ENCODE measurements at places on chromosomes 2 and 18. TPM values are rescaled to one million over a fixed set of nuclear protein-coding genes. Genes with fewer than 3 reads are reported as not detected.
A peak's percentile ranks its signal among the peaks of the same experiment; 100 is the strongest.

DNA sequence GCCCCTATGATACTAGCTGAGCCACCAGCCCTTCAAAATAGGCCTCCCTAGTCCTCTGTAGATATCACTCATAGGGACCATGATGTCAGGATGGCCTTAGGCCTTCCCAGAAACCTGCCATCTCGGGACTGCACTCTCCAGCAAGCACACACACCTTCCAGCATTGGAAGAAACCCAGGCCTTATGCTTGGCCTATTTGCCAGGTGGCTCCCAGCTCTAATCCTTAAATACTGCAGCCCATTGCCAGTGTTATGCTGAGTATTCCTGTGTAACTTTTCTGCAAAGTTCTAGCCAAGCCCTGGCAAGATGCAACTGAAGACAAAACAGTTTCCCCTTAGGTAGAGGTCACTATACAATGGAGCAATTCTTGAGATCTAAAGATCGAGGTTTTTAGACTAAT lies 316.5 kb downstream of the SETBP1 start:
- DNase-seq: no peak

- DNase-seq: no peak
These were observed 208.1 kb downstream of the NCKAP5 start for GRCh38 chr2:133360190-133360589.

- no peak for DNase-seq
These were observed 16.0 kb downstream of the EPG5 start for GRCh38 chr18:45951016-45951714.

GRCh38 chr2:160583146-160583535 lies 89.5 kb upstream of the RBMS1 start:
- DNase-seq: peak; percentile 25

- peak; percentile 80 for DNase-seq
These were observed 3.2 kb downstream of the UBE2E3 start for GRCh38 chr2:180983468-180984242.

DNA sequence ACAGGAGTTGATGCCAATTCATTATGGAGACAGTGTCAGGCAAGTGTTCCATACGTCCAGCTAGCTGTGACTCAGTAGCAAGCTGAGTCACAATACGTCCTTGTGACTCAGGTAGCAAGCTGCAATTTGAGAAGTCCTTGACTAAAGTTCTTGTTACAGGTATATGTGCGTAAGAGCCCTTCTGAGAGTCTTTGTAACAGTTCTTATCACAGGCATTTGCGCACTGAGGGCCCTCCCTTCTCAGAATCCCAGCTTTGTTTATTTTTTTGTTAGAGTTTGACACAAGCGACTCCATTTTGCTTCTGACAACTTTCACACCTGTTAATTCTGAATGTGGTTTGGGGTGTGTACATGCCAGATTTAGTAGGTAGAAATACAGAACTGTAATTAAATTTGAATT lies 20.1 kb upstream of the ACMSD start:
- no peak for DNase-seq

DNA sequence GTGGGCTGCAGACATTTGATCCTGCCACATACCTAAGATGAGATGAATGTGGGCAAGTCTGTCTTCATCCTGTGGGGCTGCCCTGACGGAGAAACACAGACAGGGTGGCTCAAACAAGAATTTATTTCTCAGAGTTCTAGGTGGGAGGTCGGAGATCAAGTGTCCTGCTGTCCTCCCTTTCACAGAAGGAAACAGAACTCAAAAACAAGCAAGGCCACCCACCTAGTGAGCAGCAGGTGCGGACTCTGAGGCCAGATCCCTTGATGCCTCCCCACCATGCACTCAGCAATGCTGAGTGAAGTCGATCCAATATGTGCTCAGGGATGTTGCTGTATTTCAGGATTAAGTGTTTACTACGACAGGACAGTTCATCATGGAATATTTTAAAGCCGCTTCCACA lies 63.0 kb upstream of the SNTG2 start:
- no peak for DNase-seq

- no peak for DNase-seq
These were observed 663 bp downstream of the TRIM54 start for GRCh38 chr2:27282892-27283291.

- peak; percentile 30 for DNase-seq
These were observed 137.2 kb downstream of the TFCP2L1 start for GRCh38 chr2:121147766-121148165.

DNA sequence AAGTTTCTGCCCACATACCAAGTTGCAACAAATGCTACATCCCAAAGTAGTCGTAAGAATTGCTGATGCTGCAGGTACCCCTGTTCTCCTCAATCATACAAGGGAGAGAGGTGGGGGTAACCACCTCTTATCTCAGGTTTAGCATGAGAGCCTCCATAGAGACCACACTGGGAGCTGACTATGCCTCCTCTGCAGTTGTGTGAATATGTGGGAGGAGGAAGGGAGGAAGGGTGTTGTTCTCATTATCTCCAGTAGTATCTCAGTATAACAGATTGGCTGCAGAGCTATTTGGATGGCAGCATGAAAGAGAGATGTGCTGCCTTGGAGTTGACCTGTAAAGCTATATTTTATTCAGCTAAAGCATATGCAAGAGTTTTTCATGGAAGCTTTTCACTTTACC lies 690.7 kb downstream of the KCNJ3 start:
- no peak for DNase-seq

DNA sequence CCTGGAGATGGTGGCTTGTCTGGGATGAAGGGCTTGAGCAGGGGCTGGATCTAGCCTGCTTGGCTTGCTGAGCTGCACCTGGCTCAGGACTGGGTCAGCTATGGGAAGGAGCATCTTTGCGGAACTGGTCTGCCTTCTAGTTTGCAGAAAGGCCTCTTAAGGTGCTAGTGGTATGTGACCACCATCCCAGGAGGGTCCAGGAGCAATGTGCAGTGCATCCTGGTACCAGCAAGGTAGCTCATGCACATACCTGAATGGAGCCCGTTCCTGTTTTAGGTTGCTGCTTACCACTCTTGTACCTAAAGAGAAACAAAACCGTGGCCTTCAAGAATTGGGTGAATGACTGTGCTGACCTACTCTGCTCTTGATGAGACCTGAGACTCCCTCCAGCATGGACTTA lies 118.6 kb upstream of the PELI1 start:
- no peak for DNase-seq

GRCh38 chr2:205451901-205452512 lies 230.3 kb upstream of the NRP2 start:
- DNase-seq: no peak

Gene SRD5A2
- not detected for total RNA-seq

Gene NGEF
- 72.6 TPM for total RNA-seq

Gene KCNE4
- not detected for total RNA-seq

Gene TSGA10
- total RNA-seq: 1.8 TPM

Gene PDE11A
- 0.57 TPM for total RNA-seq

Gene RAX
- total RNA-seq: not detected

Data from Caki2 (cell line).